NCI-H1694 treated with DMSO at 0.1 percent for 48 hours (cell line): ENCODE measurements at places on chromosomes 2 and 18.

GRCh38 chr2:44722026-44722625, 219.4 kb upstream of the SIX3 start:
- DNase-seq: no peak

- DNase-seq: no peak
Measured at GRCh38 chr2:220708366-220708765, 863.7 kb downstream of the EPHA4 start.

- DNase-seq: no peak
Measured at GRCh38 chr2:172765662-172766061, 30.0 kb downstream of the RAPGEF4 start.

DNA sequence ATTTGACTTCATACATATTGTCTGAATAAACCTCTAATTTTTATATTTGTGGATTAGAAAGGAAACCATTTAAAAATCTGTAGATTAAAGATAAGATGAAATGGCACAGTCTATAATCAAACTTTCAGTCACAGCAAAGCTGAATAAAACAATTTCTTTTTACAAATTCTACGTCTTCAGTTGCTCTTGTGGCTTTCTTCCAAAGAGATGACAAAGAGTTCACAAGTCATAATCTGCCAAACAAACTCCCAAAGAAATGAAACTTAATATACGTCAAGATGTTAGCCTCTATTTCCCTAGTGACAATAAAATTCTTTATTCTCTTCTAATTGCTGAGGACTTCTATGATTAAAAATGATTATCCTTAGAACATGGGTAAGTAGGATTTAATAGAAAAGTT, 66.3 kb downstream of the FIGN start:
- DNase-seq: no peak

- peak; percentile 73 for DNase-seq
Measured at GRCh38 chr2:54906716-54907115, 143.5 kb downstream of the RTN4 start.

GRCh38 chr2:73259276-73259675, 25.0 kb downstream of the FBXO41 start:
- no peak for DNase-seq

GRCh38 chr2:156023229-156023869, 309.2 kb downstream of the NR4A2 start:
- DNase-seq: no peak

DNA sequence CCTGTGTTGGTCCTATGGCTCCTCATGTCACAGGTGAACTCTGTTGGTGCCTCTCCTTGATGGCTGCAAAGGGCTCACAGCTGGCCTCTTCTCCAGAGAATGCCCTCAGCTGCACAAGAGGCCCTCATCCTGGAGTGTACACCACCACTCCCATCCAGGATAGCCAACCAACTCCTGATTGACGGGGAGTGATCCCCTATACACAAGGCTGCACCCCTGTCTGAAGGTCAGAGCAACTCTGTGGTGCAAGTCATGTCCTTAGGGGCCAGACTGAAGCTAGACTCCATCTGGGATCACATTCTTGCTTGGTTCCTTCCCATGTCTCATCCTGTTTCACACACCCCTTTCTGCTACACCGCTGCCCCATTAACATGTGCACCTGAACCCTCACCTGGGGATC, 41.7 kb upstream of the ATL2 start:
- DNase-seq: no peak
